Natural killer cell treated with Interleukin-12 subunit alpha and Interleukin-12 subunit beta and Interleukin-15 and Interleukin-18, amount 100 ng/mL, for 72 hours (primary cell): ENCODE measurements at places on chromosomes 1 and 21.

GRCh38 chr1:220186752-220187151, 85.5 kb downstream of the RAB3GAP2 start:
- no peak for DNase-seq

DNA sequence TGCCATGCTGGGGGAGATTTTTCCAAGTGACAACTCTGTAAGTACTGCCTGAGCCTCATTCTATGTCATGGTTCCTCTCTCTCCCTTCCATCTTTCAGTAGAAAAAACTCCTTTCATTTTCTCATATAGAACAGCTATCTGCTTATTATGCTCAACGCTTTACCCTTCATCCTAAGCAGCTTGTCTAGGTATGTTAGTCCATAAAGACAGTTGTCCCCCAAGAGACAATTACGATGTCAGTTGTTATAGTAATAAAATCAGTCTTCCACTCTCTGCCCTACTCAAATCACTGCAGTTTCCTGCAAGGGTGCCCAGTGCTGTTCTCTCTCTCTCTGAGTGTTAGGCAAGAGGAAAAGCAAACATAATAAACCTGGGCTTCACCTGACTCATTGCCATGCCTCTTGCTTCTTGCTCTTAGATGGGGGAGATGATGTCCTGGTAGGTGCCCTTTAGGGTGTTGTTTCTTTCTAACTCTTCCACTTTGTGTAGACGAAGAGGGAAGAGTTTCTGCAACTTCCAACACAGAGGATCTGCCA, 59.4 kb downstream of the PAPPA2 start:
- no peak for DNase-seq

DNA sequence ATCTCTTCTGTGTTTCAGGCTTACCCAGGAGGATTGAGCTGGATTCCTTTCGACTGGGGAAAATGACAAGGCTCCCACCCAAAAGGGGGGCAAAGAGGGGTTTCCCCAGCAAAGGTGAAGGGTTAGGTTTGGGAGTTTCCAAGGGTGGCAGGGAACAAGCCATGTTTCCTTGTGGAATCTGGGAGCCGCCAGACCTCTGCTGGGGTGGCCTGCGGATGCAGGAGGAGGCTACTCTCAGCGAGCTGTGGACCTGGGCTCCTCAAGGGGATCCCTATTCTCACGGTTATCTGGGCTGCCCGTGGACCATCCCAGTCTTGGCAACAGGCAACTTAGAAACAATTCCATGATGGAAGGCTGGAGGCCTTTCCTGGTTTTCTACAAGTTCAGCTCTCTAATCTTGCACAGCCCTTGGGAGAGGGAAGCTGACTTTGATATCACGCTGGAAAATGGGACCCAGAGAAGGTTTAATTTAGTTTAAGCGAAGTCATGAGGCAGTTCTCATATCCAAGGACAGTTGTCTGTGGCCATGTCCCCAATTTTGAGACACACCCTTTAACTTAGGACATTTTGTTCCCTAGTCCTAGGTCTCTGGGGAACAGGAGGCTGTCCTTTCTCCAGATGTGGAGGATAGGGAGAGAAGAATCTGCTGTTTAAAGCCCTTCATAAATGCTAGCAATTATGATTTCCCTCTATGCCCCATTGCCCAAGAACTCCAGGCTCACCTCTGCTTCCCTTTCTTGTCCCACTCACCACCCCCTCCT, 24.7 kb upstream of the STUM start:
- no peak for DNase-seq

- DNase-seq, result no peak
Measured at GRCh38 chr1:231724876-231725647, 98.5 kb downstream of the DISC1 start.

GRCh38 chr1:23215751-23216449, 1.4 kb downstream of the HTR1D start:
- DNase-seq, result no peak

- DNase-seq, result no peak
Measured at GRCh38 chr1:235781807-235782206, 84.9 kb downstream of the LYST start.

DNA sequence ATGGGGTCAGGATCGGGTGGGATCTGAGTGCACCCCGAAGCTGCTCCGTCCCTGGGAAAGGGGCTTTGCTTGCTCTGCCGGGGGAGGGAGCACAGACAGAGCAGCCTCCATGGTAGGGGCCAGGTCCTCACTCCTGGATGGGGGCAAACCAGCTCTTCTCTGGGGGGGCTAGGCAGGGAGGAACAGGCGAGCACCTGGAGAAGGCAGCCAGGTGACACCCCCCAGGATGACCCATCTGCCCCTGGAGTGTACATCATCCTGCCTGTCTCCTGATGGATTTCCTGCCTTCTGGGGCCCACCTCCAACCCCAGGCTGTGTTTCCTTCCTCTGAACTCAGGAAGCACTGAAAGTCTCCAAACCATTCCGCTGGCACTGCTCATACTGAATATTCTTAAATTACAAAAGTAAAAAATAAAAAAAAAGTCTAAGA, 248.0 kb downstream of the RHOU start:
- DNase-seq, result no peak

GRCh38 chr21:42780617-42781016, 98.7 kb downstream of the WDR4 start:
- DNase-seq, result no peak

- DNase-seq, result no peak
Measured at GRCh38 chr1:223802602-223803001, 43.1 kb downstream of the TP53BP2 start.

DNA sequence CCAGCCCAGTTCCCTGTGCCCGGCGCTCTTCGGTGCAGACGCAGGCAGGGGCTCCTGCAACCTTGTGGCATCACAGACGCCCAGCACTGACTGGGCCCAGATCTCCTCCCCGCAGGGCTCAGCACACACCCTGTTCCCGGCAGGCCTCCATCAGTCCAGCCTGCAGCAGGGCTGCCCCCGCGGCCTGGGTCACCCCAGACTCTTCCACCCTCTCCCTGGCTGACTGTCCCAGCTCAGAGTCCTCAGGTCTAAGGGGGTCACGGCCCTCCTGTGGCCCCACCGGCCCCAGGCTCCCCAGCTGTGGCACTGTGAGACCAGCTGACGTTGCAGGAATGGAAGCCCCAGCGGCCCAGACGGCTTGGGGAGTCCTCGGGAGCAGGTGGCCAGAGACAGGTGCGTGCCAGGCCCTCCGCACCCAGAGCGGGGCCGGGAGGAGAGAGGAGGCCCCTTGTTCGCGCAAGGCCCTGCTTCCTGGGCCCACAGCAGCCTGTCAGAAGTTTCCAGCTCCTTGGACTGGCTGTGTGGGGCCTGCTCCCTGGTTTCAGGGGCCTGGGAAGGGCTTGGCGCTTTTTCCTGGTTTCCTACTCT, 4.2 kb downstream of the B3GALT6 start:
- DNase-seq, result no peak

GRCh38 chr1:201214461-201214860, 23.8 kb downstream of the IGFN1 start:
- no peak for DNase-seq
